SIG-M5 (cell line): ENCODE measurements at places on chromosomes 5 and 9.

DNA sequence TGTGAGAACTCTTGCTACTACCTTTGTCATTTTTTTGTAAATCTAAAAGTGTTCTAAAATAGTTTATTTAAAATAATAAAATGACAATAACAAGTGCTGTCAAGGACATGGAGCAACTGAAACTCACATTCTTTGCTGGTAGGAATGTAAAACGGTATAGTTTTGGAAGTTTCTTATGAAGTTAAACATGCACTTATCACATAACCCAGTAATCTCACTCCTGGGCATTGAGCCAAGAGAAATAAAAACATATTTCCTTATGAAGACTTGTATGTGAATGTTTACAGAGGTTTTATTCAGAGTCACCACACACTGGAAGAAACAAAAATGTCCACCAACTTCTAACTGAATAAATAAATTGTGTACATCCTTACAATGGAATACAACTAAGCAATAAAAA lies 46.0 kb upstream of the COL15A1 start:
- DNase-seq: no peak

DNA sequence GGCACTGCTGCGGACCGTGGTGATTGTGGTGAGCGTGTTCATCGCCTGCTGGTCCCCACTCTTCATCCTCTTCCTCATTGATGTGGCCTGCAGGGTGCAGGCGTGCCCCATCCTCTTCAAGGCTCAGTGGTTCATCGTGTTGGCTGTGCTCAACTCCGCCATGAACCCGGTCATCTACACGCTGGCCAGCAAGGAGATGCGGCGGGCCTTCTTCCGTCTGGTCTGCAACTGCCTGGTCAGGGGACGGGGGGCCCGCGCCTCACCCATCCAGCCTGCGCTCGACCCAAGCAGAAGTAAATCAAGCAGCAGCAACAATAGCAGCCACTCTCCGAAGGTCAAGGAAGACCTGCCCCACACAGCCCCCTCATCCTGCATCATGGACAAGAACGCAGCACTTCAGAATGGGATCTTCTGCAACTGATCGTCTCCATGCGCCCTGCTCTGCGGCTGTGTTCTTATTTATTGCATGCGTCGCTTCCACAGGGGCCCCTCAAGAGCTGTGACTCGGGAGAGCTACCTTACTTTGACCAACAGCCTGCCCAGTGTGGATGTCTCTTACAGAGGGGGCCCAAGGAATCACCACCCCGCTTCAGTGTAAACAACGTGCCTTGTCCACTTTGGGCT lies 10.8 kb downstream of the S1PR3 start:
- no peak for DNase-seq

DNA sequence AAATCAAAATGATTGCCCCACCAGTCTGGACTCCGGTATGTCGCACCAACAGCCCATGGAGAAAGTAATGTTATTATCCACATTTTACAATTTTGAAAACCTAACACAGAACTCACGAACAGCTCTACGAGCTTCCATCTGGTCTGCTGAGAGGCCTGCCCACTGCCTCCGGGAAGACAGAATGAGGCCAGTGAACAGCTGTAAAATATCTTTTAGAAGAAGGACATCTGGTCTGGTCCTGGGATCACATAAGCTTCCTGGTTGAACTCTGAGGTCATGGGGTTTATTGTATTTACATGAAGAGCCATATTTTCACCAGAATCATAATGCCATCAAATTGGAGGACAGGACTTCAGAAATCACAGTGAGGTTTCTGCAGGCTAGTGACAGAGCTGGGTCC lies 89.0 kb downstream of the FRMD3 start:
- no peak for DNase-seq

DNA sequence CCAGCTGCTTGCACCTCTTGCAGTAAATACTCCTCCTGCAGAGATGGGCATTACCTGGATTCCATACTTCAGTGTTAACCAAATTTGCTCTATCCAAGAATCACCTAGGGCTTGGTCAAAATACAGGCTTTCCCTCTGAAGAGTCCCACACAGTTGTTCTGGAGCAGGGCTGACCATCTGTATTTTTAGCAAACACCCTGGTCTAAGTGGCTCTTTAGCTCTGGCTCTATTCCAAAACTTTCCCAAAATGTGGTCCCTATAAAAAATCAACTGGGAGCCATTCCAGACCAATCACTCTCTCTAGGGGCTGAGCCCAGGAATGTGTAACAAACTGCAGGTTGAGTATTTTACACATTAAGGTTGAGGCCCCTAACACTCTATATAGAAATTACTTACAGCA lies 153.7 kb downstream of the SPOCK1 start:
- DNase-seq: no peak

- DNase-seq: no peak
Measured at GRCh38 chr9:93292664-93293328, 108.9 kb downstream of the WNK2 start.
